ENCODE measurements at places on chromosomes 3 and 15.

DNA sequence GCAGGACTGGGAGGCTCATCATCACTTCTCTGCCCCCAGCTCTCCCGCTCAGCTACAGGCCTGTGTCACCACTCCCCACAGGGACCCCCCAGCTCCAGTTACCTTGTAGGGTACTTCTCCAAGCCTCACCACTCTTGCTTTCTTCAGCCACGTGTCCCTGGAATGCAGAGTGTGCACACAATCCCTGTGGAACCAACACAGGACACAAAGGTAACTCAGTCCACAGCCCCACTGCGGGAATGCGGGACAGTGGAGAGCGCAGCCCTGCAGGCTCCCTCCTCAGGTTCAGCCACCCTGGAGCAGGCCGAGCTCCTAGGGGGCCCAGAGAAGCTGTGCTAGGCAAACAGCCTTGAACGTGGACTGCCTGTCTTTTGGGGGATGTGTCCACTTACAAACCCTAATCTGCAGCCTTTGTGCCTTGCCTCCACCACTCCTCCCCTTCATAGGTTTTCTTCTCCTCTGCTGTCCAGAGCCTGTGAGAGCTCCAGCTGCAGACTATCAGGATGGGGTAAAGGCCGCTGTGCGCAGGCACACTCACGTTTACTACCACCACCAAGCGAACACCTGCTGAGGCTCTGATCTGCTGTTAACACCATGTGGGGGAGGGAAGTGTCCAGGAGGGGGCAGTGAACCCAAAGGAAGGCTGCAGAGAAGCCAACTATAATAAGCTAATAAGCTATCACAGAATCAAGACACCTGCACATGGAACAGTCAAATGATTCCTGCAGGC is 26.0 kb downstream of the XPC start:
- DNase-seq, result no peak

DNA sequence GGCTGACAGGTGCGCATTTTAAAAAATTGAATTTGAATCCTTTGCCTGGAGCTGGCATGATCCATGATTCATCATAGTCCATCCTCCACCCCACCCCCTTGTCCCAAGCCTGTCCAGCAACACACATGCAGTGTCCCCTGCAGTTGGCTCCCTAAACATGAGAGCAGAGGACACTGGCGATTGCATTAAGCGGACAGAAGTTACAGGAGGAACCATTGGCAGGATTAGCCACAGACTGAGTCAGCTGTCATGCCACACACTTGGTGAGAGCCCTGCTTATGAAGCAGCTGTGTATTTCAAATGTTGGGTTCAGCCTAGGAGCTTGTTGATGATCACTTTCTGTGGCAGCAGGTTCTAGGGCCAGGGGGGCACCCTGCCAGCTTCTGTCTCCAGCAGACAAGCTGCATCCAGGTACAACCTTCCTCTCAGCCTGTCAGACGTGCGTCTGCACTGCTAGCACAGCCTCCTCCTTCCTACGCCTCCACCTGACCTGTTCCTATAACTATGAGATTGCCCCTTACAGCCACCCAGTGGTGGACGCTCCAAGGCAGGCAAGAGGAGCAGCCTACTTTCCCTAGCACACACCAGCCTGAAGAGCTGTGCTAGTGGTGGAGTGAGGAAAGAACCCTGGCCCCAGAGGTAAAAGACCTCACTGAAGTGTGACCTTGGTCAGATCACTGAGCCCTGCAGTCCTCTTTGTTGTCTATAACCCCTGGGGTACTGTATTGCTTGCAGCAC is 121.9 kb downstream of the SLCO3A1 start:
- DNase-seq, result no peak

- peak; percentile 96 for DNase-seq
Measured at GRCh38 chr3:152405915-152406802, 137.4 kb downstream of the MBNL1 start.

DNA sequence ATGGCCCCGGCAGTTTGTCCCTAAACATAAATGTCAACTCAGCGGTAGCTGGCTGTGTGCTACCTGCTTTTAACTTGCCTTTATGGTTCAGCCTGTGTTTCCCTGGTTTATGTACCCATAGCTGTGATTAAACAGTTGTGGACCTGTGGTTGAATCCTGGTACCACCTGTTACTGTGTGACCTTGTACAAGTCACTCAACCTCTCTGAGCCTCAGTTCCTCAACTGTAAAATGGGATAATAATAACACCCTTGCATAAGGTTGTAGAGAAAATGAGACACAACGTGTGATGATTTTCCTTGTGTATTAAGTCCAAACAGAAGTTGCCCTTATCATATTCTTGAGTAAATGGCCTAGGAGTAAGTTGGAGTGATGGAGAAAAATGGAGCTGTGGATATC is 6.3 kb downstream of the GALNT15 start:
- DNase-seq, result no peak

- DNase-seq, result no peak
Measured at GRCh38 chr15:81000144-81000623, 539 bp upstream of the TLNRD1 start.

GRCh38 chr3:53229606-53230005 is 26.2 kb downstream of the TKT start:
- DNase-seq, result no peak

- DNase-seq, result no peak
Measured at GRCh38 chr15:51904421-51904820, 67.2 kb downstream of the LEO1 start.

- DNase-seq, result no peak
Measured at GRCh38 chr15:40949756-40950207, 3.5 kb upstream of the CHAC1 start.

Measured in fibroblast of skin of right quadriceps (primary cell).